Tibial artery (tissue), 4 donors: ENCODE measurements at places on chromosomes 4 and X.

- DNase-seq: no peak
These were observed 1.5 kb downstream of the CASP6 start for GRCh38 chr4:109701566-109702410.

DNA sequence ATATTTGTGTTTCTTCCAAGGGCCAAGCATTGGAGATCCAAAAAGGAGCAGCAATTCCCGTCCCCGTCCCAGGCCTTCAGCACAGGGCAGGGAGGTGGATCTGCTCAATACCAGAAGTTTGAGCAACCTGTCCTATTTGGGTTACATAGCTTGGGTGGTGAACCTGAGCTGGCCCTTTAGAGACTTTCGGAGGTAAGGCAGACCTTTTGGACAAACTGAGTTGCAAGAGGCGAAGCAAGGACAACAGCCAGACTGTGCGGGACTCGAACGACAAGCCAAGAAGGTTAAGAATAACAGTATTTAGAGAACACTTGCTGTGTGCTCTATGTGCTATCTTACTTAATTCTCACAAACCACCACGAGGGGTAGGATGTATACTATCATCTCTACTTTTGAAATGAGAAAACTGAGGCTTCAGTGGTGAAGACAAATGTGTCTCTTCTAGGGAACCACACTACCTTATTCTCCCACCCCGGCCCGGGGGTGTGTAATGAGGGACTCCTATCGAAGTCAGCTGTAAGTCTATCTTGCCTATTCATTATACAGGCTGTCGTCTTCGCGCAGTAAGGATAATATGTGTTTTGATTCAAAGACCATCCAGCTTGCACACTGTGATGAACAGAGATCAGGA lies 1.3 kb downstream of the NOP14 start:
- DNase-seq: no peak

DNA sequence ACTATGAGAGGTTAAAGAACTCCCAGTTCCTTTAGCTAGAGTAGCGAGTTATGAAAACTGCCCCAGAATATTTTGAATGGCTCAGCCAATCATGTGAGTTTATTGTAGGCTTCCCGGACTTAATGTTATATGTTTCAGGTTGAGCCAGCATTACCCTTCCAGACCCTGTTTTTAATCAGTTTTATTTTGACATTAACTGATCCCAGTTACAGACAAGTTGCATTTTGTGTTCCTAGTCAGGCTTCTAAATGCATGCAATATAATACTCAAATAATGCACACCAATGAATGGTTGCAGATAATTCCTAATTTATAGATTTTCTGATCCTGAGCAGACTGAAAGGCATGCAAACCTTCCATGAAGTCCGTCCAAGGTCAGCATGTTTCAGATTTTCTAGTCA lies 57.8 kb downstream of the EDNRA start:
- no peak for DNase-seq

GRCh38 chr4:24820541-24820940 lies 25.2 kb downstream of the SOD3 start:
- DNase-seq: no peak

- DNase-seq: no peak
These were observed 2.7 kb downstream of the CT47C1 start for GRCh38 chrX:119075270-119076025.
